NCI-H1436 (cell line): ENCODE measurements at places on chromosomes 16 and 17.
A peak's percentile ranks its signal among the peaks of the same experiment; 100 is the strongest.

- DNase-seq: no peak
These were observed 1.7 kb downstream of the STUB1 start for GRCh38 chr16:681746-682427.

DNA sequence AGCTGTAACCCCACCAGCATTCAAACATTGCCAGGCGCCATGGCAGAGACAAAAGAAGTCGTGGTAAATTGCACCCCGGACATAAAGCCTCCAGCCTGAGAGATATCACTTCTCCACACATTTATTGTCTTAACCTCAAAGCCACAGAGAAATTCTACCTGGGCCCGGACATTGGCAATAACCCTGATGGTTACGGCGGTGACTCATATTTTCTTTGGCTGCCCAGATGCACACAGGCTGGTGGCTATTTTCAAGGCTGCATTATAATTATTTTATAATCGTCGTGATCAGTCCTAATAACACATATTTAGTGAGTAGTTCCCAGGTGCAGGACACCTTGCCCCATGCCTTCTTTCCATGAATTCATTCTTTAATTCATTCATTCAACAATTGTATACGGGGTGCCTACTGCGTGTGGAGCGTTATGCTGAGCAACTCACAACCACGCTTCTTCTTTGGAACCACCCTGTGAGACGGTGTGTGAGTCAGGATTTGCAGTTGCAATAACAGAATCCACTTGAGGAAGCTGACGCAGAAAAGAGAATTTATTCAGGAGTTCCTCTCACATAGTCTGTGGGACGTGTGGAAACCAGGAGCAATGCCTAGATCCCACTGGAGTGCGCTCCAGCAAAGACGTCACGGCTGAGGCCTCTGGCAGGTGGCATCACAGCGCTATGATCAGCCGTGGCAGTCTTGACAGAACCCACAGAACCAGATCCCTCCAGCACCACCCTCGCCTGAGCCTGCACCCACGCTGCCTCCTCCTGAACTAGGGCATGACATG is 245.7 kb downstream of the FOXL1 start:
- no peak for DNase-seq

GRCh38 chr16:51326131-51326856 is 175.2 kb upstream of the SALL1 start:
- DNase-seq: no peak

GRCh38 chr16:64983963-64984362 is 137.9 kb downstream of the CDH11 start:
- no peak for DNase-seq

- no peak for DNase-seq
These were observed 113.1 kb downstream of the IRX3 start for GRCh38 chr16:54173490-54173889.

- peak; percentile 50 for DNase-seq
These were observed 55.3 kb downstream of the SKAP1 start for GRCh38 chr17:48374650-48375230.

GRCh38 chr17:21268596-21269188 is 15.5 kb upstream of the NATD1 start:
- no peak for DNase-seq

DNA sequence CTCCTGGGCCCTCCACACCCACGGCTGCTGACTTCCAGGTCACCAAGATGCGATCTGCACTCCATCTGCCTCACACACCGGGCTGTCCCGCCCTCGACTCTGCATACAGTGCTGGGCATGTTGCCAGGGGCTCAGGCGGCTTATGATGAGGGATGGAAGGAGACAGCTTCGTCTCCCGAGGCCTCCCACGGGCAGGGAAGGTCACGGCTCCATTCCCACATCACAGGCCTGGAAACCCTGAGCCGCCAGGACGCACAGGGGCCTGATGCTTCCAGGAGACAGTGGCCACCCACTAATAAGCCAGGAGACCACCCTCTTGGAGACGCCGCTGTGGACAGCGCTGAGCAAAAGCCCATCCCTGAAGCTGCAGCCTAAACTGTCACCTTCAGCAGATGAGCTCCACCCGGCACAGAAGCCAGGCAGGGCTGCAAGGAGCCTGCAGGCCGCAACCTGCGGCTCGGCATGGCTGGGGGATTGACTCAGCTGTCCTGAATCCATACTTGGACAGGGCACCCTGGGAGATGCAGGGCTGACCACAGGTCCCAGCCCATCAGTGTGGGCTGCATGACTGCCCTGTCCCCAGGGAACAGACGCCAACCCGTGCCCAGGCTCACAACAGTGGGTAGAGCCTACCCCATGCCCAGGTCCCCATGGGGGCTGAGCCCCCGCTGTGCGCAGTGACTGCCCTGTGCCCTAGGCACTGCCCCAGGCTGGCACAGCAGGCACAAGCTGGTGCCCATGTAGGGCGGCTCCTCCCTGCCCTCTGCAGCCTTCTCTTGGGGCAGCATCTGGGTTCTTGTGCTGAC is 34.4 kb downstream of the SLC7A5 start:
- DNase-seq: no peak

DNA sequence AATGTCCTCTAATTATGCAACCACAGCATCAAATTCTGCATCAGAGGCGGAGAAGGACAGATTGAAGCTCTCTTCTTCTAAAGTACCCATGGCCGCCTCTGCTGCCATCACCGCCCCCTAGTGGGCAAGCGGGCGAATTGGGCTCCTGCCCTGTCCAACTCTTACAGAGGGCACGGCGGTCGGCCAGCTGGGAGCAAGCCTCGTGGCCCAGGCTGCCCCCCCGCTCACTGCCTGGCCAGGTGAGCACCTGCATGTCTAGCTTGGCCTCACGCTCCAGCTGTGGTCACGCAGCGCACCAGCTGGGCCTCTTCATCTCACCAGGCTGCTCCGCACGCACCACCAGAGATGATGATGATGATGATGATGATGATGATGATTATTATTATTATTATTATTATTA is 146.1 kb upstream of the TOM1L1 start:
- DNase-seq: no peak

GRCh38 chr17:7632492-7632894 is 2.6 kb downstream of the SHBG start:
- no peak for DNase-seq
